ENCODE measurements at places on chromosomes 4 and X.

- DNase-seq, result no peak
Observed at GRCh38 chr4:21806991-21807390, 141.6 kb downstream of the KCNIP4 start.

GRCh38 chrX:53249408-53250042, 24.5 kb upstream of the KDM5C start:
- no peak for DNase-seq

GRCh38 chr4:151803246-151803645, 42.4 kb upstream of the GATB start:
- no peak for DNase-seq

DNA sequence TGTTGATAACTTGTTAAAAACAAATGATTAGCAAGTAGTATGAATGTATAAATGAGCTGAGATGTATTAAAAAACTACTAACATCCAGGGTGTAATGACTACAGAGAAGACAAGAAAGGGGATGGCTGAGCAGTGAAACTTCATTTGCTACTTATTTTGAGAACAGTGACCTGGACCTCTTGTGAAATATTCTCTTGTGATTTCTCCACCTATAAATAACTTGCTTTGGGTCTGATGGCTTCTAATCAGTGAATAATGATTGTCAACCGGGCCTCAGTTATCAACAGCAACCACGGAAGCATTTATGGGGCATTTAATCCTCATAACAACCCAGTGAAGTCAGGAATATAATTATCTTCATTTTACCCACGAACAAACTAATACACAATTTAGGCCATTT, 154.2 kb upstream of the HAND2 start:
- DNase-seq, result no peak

- DNase-seq, result no peak
Observed at GRCh38 chrX:45046417-45046816, 154.3 kb downstream of the DIPK2B start.

GRCh38 chr4:105933083-105933482, 37.8 kb downstream of the NPNT start:
- no peak for DNase-seq

GRCh38 chr4:119041951-119042560, 93.6 kb upstream of the MYOZ2 start:
- peak; percentile 12 for DNase-seq

DNA sequence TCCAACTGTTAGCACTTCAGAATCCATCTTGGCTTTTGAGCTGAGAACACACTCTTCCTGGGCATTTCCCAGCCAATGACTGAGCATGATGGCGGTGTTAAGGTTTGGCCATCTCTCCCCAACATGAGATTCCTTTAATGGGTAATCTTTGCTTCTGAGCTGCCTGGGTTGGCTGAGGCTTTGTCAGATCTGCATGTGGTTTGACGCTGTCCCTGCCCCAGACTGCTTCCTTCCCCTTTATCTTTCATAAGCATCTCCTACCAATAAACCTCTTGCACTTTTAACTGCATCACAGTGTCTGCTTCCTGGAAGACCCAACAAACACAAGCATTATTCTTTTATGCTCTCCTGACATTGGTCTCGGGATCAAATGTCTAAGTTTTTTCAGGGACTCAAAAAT, 31.5 kb upstream of the DIPK2B start:
- no peak for DNase-seq

DNA sequence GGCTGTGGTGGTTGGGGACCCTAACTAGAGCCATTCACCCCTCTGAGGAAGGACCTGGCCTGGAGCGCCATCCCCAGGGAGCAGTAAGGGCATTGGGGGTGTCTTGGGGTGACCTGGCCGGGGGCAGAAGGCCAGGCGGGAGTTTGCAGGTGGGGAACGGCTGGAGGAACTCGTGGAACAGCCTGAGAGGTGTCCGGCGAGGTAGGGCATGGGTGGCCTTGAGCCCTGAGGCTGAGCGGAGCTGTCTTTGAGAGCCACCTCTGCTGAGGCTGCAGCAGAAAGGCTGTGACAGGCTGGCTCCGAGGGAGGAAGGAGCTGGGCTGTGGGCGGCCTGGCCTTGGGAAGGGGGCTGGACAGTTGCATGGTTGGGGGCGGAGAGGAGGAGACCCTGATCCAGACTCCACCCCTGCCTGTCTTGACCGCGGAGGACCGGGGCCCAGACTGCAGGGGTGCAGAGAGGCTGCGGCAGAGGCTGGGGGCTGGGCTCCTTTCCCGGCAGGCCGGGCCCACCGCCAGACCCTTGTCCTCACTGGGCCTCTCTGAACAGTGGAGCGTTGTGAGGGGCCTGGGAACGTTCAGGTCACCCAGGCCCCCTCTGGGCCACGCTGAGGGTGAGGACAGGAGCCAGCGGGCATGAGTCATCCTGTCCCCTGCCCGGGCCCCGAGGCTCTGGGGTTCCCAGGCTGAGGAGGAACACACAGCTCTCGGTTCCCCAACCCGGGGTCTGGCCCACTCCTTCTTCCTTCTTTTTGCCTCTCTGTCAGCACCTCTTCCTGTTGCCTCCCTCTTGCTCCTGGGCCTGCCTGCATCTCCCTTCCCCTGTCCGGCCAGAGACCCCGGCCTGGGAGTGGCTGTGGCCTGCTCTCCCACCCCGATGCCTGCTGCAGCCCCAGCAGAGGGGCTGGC, 8.1 kb downstream of the SH3BP2 start:
- DNase-seq, result no peak

- no peak for DNase-seq
Observed at GRCh38 chr4:22435652-22436051, 80.2 kb downstream of the ADGRA3 start.

DNA sequence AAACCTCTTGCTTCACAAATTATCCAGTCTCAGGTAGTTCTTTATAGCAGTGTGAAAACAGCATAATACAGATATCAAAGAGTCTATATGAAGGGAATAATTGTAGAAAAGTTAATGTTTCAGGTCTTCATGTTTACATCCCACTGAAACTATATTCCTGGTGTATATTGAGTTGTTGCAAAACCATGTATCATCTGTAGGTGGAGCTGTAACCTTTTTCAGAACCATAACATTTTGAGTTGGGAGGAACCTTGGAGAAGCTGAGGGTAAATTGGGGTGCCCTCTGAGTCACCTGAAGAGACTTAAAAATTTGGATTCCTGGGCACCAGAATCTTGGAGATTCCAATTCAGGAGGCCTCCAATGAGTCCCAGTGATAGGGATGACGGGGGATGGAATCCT, 51.9 kb upstream of the TAPT1 start:
- no peak for DNase-seq

- no peak for DNase-seq
Observed at GRCh38 chr4:163815776-163816175, 321.3 kb downstream of the TMA16 start.

- DNase-seq, result no peak
Observed at GRCh38 chrX:98380106-98380505, 1496.4 kb downstream of the RPA4 start.

- no peak for DNase-seq
Observed at GRCh38 chr4:67459164-67459563, 86.1 kb downstream of the CENPC start.

GRCh38 chr4:87521757-87522374, 7.3 kb downstream of the SPARCL1 start:
- DNase-seq, result no peak

GRCh38 chr4:141350122-141350905, 129.6 kb downstream of the ZNF330 start:
- no peak for DNase-seq

DNA sequence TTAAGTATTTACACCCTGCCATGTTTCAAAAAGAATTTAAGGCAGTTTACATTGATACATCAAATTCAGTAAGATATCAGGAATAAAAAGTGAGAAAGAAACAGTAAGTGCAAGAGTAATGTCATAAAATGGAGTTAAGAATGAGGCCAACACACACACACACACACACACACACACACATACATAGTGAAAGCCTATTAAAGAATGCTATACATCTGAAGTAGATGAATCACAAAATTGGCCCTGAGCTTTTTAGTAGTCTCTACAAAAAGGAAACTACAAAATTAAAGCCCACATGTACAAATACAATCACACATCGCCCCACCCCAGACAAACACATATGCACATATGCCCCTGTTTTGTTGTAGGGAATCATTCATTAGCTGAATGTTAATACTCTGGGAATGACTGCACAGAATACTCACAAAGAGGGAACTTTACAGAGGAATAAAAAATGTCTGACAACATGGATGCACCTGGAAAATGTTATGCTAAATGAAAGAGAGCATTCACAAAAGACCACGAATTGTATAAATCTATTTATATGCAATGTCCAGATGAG, 428.8 kb downstream of the IL15 start:
- no peak for DNase-seq

- DNase-seq, result peak; percentile 8
Observed at GRCh38 chrX:65451663-65452062, 82.9 kb downstream of the LAS1L start.

DNA sequence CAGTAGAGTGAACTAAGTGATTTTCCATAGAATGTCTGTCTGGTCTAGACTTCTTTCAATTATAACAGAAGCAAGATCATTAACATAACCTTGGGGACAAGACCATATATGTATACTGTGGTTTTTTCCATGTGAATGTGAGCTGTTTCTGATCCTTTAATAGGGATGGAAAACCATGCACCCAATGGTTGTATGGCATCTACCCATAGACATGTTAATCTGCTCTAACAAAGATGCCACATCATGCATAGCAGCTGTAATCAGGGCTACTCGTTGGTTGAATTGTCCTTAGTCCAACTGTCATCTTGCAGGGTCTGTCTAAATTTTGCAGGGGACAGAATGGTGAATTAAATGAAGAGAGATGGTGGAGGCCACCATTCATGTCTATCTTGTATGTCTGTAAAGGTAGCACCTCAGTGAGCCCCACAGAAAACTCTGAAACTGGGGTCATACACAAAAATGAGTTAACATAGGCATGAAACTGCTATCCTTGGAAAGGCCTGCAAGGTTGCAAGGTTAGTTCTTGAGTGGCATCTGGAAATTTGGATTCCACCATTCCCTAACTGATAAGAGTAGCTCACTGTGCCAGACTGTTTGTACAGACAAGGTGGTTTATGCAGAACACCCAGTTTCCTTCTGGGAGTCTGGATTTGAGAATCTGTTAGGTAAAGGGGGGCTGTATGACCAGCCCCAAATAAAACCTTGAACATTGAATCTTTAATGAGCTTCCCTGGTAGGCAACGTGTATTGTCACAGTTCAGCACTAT, 16.5 kb downstream of the THAP6 start:
- DNase-seq, result no peak

DNA sequence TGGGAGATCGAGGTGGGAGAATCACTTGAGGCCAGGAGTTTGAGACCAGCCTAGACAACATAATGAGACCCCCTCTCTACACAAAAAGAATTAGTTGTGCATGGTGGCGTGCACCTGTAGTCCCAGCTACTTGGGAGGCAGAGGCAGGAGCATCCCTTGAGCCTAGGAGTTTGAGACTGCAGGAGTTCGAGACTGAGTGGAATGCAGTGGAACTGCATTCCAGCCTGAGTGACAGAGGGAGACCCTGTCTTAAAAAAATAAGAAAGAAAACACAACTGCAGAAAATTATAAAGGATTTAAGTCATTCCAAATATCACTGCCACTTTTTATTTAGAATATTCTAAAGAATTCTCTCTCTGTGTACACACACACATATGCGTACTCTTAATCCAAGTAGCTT, 18.4 kb downstream of the HPRT1 start:
- no peak for DNase-seq

GRCh38 chr4:47531241-47531953, 46.3 kb downstream of the ATP10D start:
- DNase-seq, result peak; percentile 16

GRCh38 chr4:79181190-79181589, 144.7 kb downstream of the NAA11 start:
- DNase-seq, result no peak
